Uterus (tissue), 4 donors: ENCODE measurements at places on chromosomes 12 and 14. TPM values are rescaled to one million over a fixed set of nuclear protein-coding genes. Genes with fewer than 3 reads are reported as not detected.

The SPTB gene
- total RNA-seq: 1.0 TPM

The ATXN2 gene
- 112 TPM for total RNA-seq

The INSM2 gene
- total RNA-seq: 0.07 TPM

The PLA2G1B gene
- not detected for total RNA-seq

The LGR5 gene
- 34.5 TPM for total RNA-seq

The DAO gene
- not detected for total RNA-seq

The NEUROD4 gene
- total RNA-seq: not detected

The CIROP gene
- total RNA-seq: not detected
